C1 segment of cervical spinal cord (tissue), 14 donors: ENCODE measurements at places on chromosomes 6 and 20.

- DNase-seq = no peak
Measured at GRCh38 chr20:63574829-63575743, 1.0 kb upstream of the HELZ2 start.

- no peak for DNase-seq
Measured at GRCh38 chr6:4844108-4844507, 67.9 kb downstream of the CDYL start.

- DNase-seq = no peak
Measured at GRCh38 chr6:402901-403658, 11.5 kb downstream of the IRF4 start.

GRCh38 chr6:38996676-38997075, 51.9 kb upstream of the GLP1R start:
- no peak for DNase-seq

GRCh38 chr6:2937627-2938003, 33.8 kb downstream of the SERPINB6 start:
- DNase-seq = no peak

DNA sequence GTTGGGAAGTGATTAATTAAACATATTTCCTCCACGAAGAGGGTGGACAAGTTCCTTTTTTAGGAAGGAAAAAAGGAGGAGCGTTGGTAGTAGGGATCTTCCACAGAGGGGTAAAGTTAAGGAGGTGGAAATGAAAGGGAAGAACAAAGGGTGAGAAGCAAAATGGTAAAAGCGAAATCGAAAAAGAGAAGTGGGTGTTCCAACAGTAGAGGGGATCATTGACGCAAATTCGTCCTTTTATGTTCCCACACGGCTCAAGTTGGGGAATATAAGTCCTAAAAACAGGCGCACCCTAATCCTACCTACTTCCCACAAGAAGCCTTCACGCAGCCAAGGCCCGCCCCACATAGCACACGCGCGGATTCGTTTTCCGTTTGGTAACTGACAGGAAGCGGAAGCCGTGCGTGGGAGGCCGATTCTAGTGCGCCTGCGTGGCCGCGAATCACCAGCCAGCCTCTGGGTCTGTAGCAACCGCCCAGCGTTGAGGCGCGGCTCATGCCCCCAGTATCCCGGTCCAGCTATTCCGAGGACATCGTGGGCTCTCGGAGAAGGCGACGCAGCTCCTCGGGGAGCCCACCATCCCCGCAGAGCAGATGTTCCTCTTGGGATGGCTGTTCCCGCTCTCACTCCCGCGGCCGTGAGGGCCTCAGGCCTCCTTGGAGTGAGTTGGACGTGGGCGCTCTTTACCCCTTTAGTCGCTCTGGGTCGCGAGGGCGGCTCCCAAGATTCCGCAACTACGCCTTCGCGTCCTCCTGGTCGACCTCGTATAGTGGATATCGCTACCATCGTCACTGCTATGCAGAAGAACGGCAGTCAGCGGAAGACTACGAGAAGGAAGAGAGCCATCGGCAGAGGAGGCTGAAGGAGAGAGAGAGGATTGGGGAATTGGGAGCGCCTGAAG, at the start of gene NKAPL:
Gene NKAPL (plus strand): TSS at position 421 of the 901 bp plus-strand sequence. CDS start 75 bp downstream, at position 496.
- no peak for DNase-seq

DNA sequence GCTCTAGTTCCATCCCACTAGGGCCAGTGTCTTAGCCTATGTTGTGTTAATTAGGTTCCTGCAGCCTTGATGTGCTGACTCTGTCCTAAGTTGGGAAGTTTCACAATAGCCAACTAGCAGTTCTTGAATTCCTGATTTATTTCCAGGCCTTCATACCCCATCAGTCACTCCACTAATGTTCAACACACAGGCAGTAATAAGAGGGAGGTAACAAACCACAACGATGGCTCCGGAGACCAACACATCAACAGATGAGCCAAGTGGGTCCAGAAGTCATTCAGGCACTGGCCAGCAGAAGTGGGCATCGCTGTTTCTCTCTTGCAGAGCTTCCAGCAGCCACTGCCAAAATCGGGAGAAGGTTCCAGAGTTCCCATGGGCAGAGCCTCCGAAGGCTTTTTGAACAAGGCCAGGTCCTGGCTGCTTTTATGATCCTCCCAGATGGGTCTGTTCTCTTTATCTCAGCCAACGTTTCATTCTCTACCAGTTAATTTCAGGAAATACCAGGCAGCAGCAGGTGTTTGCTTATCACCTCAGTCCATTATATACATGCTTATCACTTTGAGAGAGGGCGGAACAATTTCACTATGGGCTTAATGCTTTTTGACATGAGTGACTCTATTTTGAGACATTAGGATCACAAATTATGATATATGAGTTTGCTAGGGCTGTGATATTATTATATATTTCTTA, 48.5 kb upstream of the NOP56 start:
- DNase-seq = no peak

DNA sequence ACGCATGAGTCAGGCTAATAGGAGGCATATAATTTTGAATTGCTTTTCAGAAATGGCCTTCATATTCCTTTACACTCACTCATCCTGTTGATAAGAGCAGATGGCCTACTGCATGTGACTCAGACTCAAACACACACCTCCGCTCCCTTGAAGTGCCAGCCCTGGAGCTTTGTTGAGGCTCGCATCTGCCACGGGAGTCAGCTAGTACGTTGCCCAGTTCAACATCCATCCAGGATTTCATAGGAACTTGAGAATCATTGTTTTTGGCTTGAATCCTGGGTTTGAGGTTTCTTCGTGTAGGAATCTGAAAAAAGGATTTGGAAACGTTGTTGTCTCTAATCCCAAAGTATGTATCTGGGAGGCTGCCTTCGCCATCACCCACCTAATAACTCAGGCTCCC, 87.4 kb upstream of the JAG1 start:
- DNase-seq = no peak

DNA sequence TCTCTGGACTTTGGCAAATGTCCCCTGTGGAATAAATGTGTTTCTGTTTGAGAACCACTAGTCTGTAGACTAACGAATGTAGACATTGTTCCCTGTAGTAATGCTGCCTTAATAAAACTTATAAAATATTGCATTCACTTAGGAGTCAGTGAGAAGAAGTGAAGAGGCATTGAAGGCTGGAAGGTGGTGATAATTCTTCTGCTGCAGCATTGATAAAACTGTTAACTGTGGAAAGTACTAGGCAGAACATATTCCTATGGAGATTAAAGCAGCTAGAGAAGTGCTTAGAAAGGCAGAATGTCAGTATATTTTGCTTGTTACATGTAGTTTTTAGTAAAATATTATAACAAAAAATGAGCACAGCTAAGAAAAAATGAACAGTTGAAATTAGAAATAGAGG, 4.8 kb downstream of the PGK2 start:
- DNase-seq = no peak

GRCh38 chr6:42898891-42899361, 16.9 kb upstream of the PTCRA start:
- peak; percentile 23 for DNase-seq

GRCh38 chr6:116268589-116269293, 11.0 kb downstream of the TSPYL1 start:
- no peak for DNase-seq

DNA sequence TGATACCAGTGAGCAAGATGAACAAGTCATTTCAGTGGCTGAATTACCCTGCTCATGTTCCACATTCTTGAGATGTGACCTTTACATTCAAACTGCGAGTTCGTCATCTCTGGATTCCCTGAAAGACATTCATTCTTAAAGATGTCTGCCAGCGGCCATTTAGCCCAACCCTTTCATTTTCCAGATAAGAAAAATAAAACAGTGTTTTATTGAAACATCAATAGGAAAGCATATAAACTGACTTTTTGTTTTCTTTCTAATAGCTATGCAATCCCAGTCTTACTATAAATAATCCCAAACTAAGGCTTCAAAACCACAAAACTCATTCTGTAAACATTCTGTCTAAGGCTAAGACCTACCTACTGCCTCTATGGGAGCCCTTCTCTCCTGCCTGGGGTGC, 134.0 kb downstream of the SAMD5 start:
- no peak for DNase-seq

- peak; percentile 59 for DNase-seq
Measured at GRCh38 chr6:31587791-31588777, 2.0 kb downstream of the LST1 start.

DNA sequence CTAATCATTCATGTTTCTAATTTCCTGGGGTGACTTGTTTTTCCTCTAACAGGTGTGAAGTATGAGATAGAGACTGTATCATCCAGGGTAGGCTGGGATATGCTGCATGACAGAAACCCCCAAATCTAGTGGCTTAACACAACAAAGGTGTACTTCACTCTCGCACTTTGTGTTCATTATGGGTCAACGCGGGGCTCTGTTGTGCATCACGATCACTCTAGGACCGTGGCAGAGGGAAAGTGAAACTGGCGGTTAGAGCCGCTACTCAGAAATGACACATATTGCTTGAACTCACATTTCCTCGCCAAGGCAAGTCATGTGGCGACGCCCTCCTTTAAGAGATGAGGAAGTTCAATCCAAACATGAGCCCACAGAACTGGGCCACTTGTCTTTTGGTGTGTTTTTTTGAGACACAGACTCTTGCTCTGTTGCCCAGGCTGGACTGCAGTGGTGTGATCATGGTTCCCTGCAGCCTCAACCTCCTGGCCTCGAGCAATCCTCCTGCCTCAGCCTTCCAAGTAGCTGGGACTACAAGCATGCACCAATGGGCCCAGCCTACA, 41.3 kb downstream of the PCNA start:
- DNase-seq = no peak

DNA sequence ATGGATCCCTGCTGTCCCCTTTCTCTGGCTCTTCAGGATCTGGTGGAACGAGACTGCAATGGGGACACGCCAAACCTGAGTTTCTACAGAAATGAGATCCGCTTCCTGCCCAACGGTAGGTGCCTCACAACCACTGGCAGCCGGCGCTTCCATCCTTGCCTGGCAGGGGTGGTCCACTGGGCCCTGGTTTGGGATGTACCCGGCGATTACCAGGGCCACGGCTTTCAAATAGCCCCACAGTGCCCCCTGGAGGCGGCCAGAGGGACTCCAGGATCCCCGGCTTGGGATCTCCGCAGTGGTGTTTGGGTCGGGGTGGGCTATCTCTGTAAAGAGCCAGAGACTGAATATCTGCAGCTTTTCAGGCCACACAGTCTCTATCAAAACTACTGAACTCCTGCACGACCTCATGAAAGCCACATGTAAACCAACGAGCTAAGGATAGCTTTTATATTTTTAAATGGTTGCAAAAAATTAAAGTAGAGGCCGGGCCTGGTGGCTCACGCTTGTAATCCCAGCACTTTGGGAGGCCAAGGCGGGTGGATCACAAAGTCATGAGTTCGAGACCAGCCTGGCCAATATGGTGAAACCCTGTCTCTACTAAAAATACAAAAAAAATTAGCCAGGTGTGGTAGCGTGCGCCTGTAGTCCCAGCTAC, 3.7 kb downstream of the OGFR start:
- peak; percentile 25 for DNase-seq

DNA sequence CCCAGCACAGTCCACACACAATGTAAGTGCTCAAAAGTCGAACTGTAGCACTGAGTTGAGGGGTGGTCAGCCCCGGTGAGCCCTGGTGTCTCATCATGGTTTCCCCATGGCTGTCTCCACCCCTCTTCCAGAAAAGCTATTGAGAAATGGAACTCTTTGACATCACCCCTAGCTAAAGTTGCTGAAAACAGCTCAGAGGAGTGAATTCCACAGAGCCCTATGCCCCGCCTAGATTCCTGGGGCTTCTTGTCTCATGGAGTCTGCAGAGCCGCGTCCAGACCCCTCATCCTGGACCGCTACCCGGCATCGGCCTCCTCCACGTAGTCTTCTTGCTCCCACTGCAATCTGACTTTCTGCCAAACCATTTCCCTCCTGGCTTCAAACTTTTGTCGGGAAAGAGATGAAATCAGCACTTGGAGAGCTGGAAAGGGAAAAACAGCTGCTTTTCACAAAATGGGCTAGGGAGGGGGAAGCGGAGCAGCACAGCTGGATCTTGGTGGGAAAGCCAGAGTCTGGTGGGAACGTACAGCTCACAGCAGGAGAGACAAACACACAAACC, 132.2 kb downstream of the SNX5 start:
- DNase-seq = no peak

- no peak for DNase-seq
Measured at GRCh38 chr6:2229039-2229438, 16.4 kb downstream of the GMDS start.

DNA sequence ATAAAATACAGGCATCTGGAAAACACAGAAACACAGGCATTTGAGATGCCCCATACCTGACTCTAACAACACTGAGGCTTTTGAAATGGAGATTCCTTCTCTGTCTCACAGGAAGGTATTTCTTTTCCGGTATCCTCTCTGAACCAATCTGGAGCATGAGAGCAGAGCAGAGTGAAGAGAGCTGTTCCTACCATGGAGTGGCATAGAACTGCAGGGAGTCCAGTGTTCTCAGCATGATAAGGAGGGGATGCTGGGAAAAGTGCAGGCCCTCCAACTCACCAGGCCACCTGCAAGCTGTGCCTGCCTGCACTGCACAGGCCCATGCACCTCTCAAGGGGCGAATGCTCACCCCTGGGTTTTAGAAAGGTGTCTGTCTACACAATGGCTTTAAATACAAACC, 89.2 kb downstream of the FOXA2 start:
- DNase-seq = no peak

GRCh38 chr20:4688305-4688704, 33.4 kb upstream of the PRND start:
- no peak for DNase-seq

- no peak for DNase-seq
Measured at GRCh38 chr6:125009578-125009977, 47.3 kb downstream of the RNF217 start.

DNA sequence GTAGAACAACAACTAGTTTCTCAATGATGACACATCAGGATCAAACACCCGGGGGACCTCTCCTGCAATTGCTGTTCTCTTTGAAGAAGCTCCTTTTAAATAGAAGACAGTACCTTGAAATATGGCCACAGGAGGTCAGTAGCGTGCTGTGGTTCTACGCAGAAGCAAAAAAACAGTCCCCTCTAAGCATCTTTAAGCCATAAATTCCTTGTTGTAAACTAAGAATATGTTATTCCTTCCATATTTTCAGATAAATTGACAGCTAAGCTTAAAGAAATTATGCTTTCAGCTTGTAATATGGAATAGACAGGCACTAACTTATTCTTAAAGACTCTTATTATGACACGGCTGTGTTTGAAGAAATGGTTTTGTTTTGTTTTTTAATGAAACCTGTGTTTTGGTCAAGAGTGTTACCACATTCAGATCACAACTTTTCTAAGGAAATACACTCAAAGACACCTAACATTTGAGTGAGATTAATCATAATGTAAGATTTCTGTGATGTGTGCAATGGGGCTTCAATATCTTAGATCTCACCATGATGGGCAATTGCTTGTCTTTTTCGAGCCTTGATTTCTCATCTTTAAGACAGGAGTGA, 49.7 kb upstream of the IL20RA start:
- no peak for DNase-seq

GRCh38 chr6:117951783-117952182, 44.7 kb downstream of the SLC35F1 start:
- no peak for DNase-seq
